ENCODE measurements at places on chromosomes 12 and 14.
A peak's percentile ranks its signal among the peaks of the same experiment; 100 is the strongest.

GRCh38 chr12:104049903-104050356, at the start of gene GLT8D2:
GLT8D2 (minus strand) TSS chr12:104050187; CDS start chr12:104019648, 30,539 bp downstream.
- no peak for DNase-seq

- DNase-seq, result no peak
These were observed 12.7 kb upstream of the RAN start for GRCh38 chr12:130859161-130859560.

GRCh38 chr12:68559246-68559645, 51.5 kb upstream of the RAP1B start:
- DNase-seq, result no peak

DNA sequence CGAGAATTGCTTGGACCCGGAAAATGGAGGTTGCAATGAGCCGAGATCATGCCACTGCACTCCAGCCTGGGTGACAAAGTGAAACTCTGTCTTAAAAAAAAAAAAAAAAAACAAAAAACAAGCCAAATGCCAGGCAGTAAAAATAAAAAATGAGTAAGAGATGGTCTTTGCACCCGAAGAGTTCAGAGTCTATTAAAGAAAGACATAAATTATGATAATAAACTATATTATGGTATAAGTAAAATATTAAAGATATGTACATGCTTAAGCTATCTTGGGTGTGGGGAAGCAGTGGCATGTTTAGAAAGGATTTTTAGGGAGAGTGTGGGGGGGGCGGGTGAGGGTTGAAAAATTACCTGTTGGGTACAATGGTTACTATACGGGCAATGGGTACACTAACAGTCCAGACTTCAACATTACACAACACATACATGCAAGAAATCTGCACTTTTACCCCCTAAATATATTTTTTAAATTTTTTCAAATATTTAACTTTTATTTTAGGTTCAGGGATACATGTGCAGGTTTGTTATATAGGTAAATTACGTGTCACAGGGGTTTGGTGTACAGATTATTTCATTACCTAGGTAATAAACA, 99.3 kb downstream of the EEA1 start:
- no peak for DNase-seq

DNA sequence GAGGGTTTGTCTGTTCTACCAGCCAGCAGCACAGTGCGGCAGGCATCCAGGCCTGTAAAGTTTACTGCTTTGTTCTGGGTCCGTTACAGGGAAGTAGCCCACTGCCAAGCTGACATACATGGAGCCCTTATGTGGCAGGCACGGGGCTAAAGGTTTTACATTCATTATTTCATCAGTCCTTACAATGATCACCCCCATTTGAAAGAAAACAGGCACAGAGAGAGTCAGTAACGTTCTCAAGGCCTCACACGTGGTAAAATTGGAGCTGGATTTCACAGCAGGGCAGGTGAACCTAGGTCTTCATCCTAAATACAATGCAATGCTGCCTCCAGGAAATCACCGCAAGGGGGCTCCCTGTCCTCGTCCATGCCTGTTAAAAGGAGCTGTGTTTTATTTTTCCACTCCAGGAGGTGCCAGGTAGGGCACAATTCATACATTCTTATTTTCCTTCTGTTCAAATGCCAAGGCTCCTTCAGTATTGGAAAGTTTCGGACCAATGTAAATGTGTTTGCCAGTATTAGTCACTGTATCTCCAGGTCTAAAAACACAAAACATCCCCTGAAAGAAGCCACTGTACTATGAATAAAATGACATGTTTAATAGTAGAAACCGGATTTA, 172.2 kb upstream of the GZMB start:
- DNase-seq, result peak; percentile 69

DNA sequence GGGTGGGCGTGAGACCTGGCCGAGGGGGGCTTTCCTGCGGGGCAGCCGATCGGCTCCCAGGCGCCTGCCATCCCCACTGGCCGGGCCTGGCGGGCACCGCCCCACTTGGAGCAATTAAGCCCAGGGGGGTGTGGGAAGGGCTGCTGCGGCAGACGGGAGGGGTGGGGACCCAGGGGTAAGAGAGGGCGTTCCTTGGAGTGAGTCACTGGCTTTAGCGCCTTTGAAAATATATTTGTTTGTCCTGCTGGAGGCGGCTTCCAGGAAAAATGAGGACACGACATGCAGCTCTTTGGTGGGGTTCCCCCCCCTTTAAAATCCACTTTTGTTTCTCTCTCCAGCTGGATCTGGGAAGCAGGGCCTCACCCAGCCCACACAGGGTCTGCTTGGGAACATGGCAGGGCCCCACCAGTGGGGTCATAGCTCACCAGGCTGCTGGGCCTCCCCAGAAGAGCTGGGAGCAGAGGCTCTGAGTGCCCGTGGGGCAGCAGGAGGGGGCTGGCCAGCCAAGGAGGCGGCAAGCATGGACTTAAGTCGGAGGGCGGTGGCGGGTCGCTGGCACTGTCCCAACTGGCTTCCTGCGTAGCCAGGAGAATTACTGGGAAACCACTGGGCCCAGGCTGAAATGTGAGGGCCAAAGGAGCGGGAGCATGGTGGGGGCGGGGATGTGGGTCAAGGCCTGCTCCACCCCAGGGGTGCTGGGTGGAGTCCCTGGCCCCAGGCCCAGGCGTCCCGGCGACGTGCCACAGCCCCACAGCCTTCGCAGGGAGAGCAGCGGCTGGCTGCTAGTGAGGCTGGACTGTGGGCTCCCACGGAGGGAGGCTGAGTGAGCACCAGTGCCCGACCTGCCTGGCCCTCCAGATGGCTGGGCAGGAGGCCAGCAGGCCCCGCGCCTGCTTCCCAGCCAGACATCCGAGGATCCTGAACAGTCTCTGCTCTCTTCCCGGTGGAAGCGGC, 128.0 kb downstream of the RFLNA start:
- peak; percentile 92 for DNase-seq

GRCh38 chr12:21788089-21788983, 13.8 kb upstream of the KCNJ8 start:
- no peak for DNase-seq

GRCh38 chr12:123119808-123120207, 31.1 kb downstream of the PITPNM2 start:
- DNase-seq, result no peak

DNA sequence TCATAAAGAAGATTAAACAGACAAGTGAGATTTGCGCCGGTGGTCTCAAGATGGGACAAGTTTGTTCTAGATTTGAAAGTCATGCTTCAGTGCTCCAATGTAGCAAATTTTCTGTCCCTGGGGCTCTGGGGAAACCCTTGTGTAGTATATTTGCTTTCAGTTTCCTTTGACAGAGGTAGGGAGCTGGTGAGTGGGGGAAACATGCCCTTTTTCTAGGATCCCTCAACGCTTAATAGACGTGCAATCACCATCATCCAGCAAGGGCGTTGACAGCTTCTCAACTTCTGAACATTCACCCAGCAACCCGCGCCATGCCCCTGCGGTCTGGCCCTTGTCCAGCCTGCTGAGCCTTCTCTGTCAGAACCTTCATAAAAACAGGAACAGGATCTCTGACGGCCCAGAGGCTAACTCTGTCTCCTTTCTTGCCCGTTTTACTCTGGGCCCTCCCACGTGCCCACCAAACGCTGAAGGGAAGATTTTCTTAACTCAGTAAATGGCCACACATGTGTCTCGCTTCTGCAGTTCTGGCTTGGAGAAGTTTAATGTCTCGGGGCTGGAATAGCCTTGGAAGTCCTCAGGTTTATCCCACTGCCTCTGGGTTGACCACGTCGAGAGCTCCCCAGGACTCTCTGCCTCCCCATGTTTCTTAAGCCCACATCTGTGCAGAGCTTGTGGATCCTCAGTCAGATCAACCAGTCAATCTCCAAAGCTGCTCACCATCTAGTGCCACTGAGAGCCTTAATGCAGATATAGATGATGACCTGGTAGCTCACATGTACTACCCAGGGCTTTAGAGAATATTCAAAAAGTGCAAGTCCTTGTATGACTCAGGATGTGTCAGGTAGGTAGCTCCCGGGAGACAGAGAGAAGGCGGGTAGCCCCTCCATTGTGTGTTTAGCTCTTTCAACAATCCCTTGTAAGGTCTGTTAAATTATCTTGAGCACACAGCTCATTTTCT, 58.1 kb upstream of the CCND2 start:
- DNase-seq, result no peak

GRCh38 chr12:132685400-132685799, 1.7 kb downstream of the POLE start:
- no peak for DNase-seq

- DNase-seq, result no peak
These were observed 46.3 kb downstream of the RIMBP2 start for GRCh38 chr12:130669797-130670196.

Measured in NCI-H82 (cell line).